CD4-positive, alpha-beta T cell treated with Interleukin-6 at 100 ng/mL for 8 hours (primary cell): ENCODE measurements at places on chromosomes 3 and 15.

DNA sequence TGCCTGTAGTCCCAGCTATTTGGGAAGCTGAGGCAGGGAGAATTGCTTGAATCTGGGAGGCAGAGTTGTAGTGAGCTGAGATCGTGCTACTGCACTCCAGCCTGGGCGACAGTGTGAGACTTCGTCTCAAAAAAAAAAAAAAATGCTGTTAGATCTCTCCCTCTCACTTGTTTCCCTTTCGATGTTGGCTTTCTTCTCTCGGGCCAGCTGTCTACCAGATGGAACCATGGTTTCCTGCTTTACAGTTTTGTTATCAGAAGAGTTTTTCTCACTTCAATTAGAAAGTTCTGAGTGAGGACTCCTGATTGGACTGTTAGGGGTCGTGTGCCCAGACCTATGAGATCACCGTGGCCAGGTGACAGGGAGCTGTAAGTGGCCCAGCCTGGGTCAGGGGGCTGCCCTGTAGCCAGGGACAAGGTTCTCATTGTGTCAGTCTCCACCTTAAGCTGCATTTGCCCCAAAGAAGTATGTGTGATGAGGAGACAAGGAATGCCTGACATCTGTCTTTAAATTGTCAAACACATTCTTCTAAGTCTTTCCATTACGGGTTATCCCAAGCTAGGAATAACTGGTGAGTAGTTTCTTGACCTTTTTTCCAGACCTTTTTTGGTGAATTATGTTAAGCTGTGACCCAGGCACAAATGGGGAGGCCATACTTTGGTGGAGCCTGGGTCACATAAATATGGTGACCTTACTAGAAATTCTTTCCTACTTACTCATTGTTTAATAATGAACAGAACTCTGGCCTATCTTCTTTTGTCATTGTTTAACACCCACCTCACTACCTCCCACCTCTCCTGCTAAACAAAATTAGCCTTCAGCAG lies 25.2 kb downstream of the SNAPC5 start:
- peak; percentile 59 for DNase-seq

- DNase-seq: no peak
Observed at GRCh38 chr3:75101329-75102147, 487.1 kb upstream of the CNTN3 start.

GRCh38 chr3:87390353-87390752 lies 114.0 kb upstream of the POU1F1 start:
- no peak for DNase-seq

DNA sequence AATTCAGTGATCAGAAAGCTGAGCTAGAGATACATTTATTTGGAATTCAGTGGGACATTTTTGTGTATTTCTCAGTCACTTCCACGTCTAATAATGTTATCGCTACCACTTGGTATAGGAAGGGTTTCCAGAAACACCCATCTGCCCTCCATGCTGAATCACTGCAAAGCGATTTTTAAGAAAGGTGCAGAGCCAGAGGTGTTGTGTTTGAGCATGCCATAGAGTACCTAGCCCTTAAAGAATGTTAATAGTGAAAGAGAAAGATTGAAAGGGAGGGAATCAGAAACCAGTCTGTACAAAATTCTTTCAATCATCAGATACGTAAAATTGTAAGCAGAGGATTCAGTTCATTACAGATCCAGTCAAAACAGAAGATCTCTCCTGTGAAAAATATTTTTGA lies 80.1 kb upstream of the ARL6 start:
- no peak for DNase-seq

GRCh38 chr3:196514913-196515621 lies at the start of gene SMCO1:
SMCO1 (minus strand) TSS chr3:196515346; CDS start chr3:196515209, 137 bp downstream.
- DNase-seq: no peak
